A549 treated with ZK216348 at 1 μM for 4 hours (cell line): ENCODE measurements at places on chromosomes 11 and 22. TPM values are rescaled to one million over a fixed set of nuclear protein-coding genes. Genes with fewer than 3 reads are reported as not detected.

PTPN5 gene
- total RNA-seq = 0.05 TPM in 1 of 5 replicates, not detected in the others

MPZL3 gene
- total RNA-seq = 0.28 to 0.49 TPM (median 0.42 TPM) in 5 replicates

VPS37C gene
- total RNA-seq = 15.7 to 19.2 TPM (median 18.7 TPM) in 5 replicates

MAP6 gene
- 1.8 to 2.1 TPM (median 1.9 TPM) in 5 replicates for total RNA-seq

BCO2 gene
- 0.49 to 1.9 TPM (median 1.6 TPM) in 5 replicates for total RNA-seq

C11orf21 gene
- not detected in 5 replicates for total RNA-seq

PRAME gene
- 97.4 to 115 TPM (median 110 TPM) in 5 replicates for total RNA-seq

GSTT2B gene
- 0.21 to 0.40 TPM (median 0.21 TPM) in 3 of 5 replicates, not detected in the others for total RNA-seq

RGL4 gene
- total RNA-seq = not detected in 5 replicates
